ENCODE measurements at places on chromosomes 2 and 18. TPM values are rescaled to one million over a fixed set of nuclear protein-coding genes. Genes with fewer than 3 reads are reported as not detected.

GRCh38 chr2:88517759-88518201 lies 65.3 kb upstream of the FOXI3 start:
- no peaks in the 10 kb centered on the region for H3K36me3 ChIP-seq
- H3K27me3 ChIP-seq, result peaks cover 2% of the 10 kb centered on the region
- no peak for DNase-seq
- no peak overlapping the region for H3K27ac ChIP-seq

GRCh38 chr2:42659609-42660008 lies 91.2 kb downstream of the MTA3 start:
- H3K4me1 ChIP-seq, result no peaks in the 10 kb centered on the region
- no peaks in the 10 kb centered on the region for H3K27me3 ChIP-seq
- DNase-seq, result no peak
- H3K27ac ChIP-seq, result no peak overlapping the region
- peaks cover 64% of the 10 kb centered on the region for H3K36me3 ChIP-seq
- H3K4me3 ChIP-seq, result no peak overlapping the region

GRCh38 chr2:183946193-183946592 lies 652.1 kb upstream of the ZNF804A start:
- no peak overlapping the region for H3K27ac ChIP-seq
- no peak overlapping the region for H3K4me3 ChIP-seq
- H3K27me3 ChIP-seq, result no peaks in the 10 kb centered on the region
- no peak for DNase-seq
- no peaks in the 10 kb centered on the region for H3K4me1 ChIP-seq

Gene SLC9A4
- not detected for total RNA-seq

DNA sequence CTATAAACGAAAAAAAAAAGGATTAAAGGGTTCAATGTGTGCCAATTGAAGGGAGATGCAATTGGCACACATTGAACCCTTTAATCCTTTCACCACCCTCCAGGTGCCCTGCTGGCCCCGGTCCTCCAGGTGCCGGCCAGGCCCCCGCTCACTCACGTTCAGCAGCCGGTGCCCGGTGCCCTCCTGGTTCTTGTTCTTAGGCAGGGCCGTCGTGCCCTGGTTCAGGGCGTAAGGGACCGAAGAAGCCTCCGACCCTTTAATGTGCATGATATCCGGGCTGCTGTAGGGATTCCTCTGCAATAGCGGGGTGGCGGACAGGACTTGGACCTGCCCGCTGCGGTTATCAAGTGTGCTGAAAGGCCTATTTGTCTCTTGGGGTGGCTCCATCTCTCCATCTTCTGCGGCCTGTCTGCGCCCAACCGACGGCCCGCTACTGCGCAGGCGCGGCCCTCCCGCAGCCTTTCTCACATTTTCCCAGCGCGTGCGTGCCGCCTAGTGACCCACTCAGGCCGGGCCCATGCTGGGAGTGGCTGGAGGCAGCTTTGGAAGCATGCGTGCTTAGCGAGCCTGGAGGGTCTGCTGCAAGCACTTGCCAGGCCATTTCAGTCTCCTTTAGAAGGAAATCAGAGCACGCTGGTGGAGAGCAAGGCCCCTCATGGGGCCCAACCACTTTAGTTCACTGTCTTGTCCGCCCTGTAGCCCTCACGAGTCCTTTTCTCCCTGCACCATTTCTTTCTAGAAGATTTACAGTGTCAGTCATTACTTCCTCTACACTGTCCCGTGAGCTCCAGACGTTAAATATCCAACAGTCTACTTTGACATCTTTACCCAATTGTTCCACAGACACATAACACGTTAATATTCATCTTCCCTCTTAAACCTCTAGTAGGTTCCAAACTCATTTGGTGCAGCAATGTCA lies 24.3 kb downstream of the TMEM237 start:
- no peaks in the 10 kb centered on the region for H3K27me3 ChIP-seq
- 0 out of 2 replicates have a peak, but pooled peaks cover 4% of the 10 kb centered on the region for H3K36me3 ChIP-seq
- H3K4me1 ChIP-seq, result no peaks in the 10 kb centered on the region
- DNase-seq, result peak; percentile 56

- H3K4me1 ChIP-seq, result peaks cover 3% of the 10 kb centered on the region
- no peaks in the 10 kb centered on the region for H3K27me3 ChIP-seq
- no peak overlapping the region for H3K27ac ChIP-seq
- no peak for DNase-seq
Observed at GRCh38 chr2:7860693-7861092, 821.2 kb upstream of the ID2 start.

DNA sequence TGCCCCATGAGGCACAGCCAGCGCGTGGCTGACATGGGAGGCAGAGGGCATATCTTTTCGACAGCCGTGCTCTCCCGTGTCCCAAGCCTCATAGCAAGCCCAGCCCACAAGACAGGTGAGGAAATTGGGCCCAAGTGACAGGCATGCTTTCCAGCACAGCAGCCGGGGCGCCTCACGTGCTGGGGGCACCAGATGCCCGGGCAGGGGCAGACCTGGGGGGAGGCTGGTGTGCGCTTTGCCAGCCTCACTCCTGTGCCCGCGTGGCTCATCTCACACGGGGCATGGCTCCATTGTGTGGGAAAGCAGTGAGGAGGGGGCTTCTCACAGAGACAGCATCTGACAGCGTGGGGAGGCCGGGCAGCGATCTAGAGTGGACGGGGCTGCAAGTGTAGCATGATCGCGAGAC lies 93.2 kb downstream of the USP40 start:
- H3K27ac ChIP-seq, result no peak overlapping the region
- no peaks in the 10 kb centered on the region for H3K4me1 ChIP-seq
- H3K4me3 ChIP-seq, result no peak overlapping the region
- no peaks in the 10 kb centered on the region for H3K27me3 ChIP-seq

DNA sequence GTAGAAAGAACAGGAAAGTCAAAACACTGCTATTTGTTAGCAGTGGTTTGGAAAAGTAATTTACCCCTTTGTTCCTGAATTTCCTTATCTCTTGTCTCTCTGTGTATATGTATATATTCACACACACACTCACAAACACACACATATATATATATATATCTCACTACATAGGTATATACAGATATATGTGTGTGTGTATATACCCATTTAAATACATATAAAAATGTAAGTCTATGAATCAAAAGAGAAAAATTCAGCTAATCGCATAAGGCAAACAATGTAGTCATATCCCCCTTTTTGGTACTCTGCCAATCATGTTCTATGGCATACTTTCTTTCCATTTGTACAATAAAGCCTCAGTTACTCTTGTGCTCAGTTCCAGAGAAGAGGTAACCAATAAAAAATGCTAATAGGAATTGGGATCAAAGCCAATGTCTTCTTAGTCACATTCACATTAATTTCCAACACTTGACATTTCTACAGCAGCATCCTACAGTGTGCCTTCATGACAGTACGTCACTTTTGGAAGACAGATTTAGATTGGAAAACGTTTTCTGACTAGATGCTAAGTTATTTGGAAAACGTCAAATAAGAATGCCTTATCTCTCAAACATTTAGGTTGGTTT lies 94.6 kb downstream of the MC4R start:
- H3K27me3 ChIP-seq, result no peaks in the 10 kb centered on the region
- H3K4me3 ChIP-seq, result no peak overlapping the region
- no peaks in the 10 kb centered on the region for H3K4me1 ChIP-seq
- peaks cover 4% of the 10 kb centered on the region for H3K36me3 ChIP-seq
- no peak overlapping the region for H3K27ac ChIP-seq
- DNase-seq, result no peak

Gene KLHL14
- 1.0 TPM for total RNA-seq

Gene CHRNA1
- not detected for total RNA-seq

DNA sequence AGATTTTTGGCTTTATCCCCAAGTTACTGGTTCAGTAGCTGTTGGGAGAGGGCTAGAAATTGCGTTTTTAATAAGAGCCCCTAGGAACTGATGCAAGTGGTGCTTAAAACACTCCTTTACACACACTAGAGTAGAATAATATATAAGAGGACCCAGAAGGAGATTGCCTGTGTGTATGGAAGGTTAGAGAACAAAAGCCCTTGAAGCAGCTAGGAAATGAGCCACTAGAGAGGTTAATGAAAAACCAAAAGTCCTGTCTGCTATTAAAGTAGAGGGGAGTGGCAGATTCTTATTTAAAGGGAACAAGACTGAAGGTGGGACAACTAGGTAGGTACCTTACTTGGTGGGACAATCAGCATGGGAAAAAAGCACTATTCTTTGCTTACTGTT lies 14.4 kb upstream of the SLC39A10 start:
- H3K27me3 ChIP-seq, result no peaks in the 10 kb centered on the region
- peaks cover 10% of the 10 kb centered on the region for H3K4me1 ChIP-seq
- no peak overlapping the region for H3K4me3 ChIP-seq
- DNase-seq, result no peak
- H3K27ac ChIP-seq, result no peak overlapping the region
- no peaks in the 10 kb centered on the region for H3K36me3 ChIP-seq

- H3K27me3 ChIP-seq, result peaks cover 8% of the 10 kb centered on the region
- peaks cover 11% of the 10 kb centered on the region for H3K36me3 ChIP-seq
Observed at GRCh38 chr2:221569871-221570270, 2.2 kb downstream of the EPHA4 start.

Gene SOCS6
- 24.5 TPM for total RNA-seq

GRCh38 chr2:154697418-154698252 lies 860 bp upstream of the KCNJ3 start:
- no peaks in the 10 kb centered on the region for H3K27me3 ChIP-seq
- DNase-seq, result peak; percentile 62
- peak overlapping the region; percentile 73 for H3K4me3 ChIP-seq
- no peak overlapping the region for H3K27ac ChIP-seq
- no peaks in the 10 kb centered on the region for H3K4me1 ChIP-seq

GRCh38 chr2:141704541-141704940 lies 426.3 kb downstream of the LRP1B start:
- H3K4me1 ChIP-seq, result 0 out of 2 replicates have a peak, but pooled peaks cover 3% of the 10 kb centered on the region
- no peak for DNase-seq
- H3K36me3 ChIP-seq, result no peaks in the 10 kb centered on the region
- H3K27ac ChIP-seq, result no peak overlapping the region

- H3K4me3 ChIP-seq, result no peak overlapping the region
- H3K36me3 ChIP-seq, result no peaks in the 10 kb centered on the region
Observed at GRCh38 chr18:36693931-36694620, 134.7 kb downstream of the TPGS2 start.

Gene FBXO15
- 0.48 TPM for total RNA-seq

GRCh38 chr18:42850174-42851083 lies 265.1 kb downstream of the RIT2 start:
- DNase-seq, result no peak
- H3K36me3 ChIP-seq, result no peaks in the 10 kb centered on the region
- H3K4me3 ChIP-seq, result no peak overlapping the region
- no peak overlapping the region for H3K27ac ChIP-seq

Gene XDH
- 1.6 TPM for total RNA-seq

- no peaks in the 10 kb centered on the region for H3K36me3 ChIP-seq
- H3K27me3 ChIP-seq, result peaks cover 4% of the 10 kb centered on the region
- no peak overlapping the region for H3K27ac ChIP-seq
- peak; percentile 41 for DNase-seq
- H3K4me1 ChIP-seq, result no peaks in the 10 kb centered on the region
Observed at GRCh38 chr2:174485788-174486562, 854 bp downstream of the GPR155 start.

DNA sequence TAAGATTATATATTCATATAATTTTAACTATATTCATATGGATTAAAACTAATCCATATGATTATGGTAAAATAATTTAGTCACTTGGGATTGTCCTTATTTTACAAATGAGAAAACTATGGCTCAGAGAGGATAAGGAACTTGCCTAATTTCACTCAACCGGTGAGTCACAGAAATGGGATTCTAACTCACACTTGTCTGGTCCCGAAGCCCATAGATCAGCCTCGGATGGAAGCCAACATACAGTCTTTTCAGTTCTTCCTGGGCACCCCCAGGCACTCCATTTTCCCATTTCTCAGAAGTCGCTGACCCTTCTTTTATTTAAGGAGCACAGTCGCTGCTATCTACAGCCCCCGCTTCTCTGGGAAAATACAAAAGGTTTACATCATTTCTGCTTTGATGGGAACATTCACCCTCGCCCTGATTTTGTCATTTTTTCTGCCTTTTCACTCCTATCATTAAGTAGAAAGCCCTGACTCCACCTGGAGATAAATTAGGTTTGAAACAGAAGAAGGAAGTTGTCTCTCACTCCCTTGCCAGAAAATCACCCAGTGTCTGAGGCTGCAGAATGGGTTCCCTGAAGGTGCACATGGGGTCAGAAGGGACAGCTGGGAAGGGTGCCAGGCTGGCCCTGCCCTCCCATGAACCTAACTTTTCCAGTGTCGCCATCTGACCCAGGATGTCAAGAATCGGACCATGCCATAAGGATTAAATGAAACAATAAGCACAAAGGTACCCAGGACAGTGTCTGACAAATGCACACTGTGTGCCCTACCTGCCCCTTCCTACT lies 36.6 kb downstream of the CYP1B1 start:
- H3K27me3 ChIP-seq, result peaks cover 3% of the 10 kb centered on the region
- H3K36me3 ChIP-seq, result no peaks in the 10 kb centered on the region
- no peak overlapping the region for H3K27ac ChIP-seq
- H3K4me1 ChIP-seq, result no peaks in the 10 kb centered on the region
- DNase-seq, result no peak

DNA sequence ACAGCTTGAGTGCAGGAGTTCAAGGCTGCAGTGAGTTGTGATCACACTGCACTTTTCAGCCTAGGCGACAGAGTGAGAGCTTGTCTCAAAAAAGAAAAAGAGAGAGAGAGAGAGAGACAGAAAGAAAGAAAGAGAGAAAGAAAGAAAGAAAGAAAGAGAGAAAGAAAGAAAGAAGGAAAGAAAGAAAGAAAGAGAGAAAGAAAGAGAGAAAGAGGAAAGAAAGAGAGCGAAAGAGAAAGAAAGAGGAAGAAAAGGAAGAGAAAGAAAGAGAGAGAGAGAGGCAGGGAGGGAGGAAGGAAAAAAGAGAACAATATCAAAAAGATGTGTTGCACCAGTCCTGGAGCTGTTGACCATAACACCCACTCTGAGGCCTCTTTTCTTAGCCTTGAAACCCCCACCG lies 89.8 kb upstream of the MBOAT2 start:
- no peaks in the 10 kb centered on the region for H3K36me3 ChIP-seq
- no peak overlapping the region for H3K4me3 ChIP-seq
- no peaks in the 10 kb centered on the region for H3K27me3 ChIP-seq
- no peak for DNase-seq
- H3K4me1 ChIP-seq, result no peaks in the 10 kb centered on the region

DNA sequence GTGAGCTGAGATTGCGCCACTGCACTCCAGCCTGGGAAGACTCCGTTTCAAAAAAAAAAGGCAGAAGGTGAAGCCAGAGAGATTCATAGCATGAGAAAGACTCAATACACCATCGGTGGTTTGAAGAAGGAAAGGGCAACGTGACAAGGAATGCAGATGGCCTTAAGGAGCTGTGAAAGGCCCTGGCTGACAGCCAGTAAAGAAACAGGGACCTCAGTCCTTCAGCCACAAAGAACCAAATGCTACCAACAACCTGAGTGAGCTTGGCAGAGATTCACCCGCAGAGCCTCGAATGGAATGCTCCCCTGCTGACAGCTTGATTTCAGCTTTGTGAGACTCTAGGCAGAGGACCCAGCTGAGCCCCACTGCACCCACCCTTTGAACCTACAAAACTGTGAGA lies 154.9 kb upstream of the NDUFV2 start:
- no peaks in the 10 kb centered on the region for H3K27me3 ChIP-seq
- no peak for DNase-seq
- peaks cover 3% of the 10 kb centered on the region for H3K36me3 ChIP-seq
- 0 out of 3 replicates have a peak overlapping the region, but pooled peaks have one; percentile 33 for H3K4me3 ChIP-seq

Gene DHRS9
- not detected for total RNA-seq

Gene SAG
- total RNA-seq, result not detected

- H3K27ac ChIP-seq, result no peak overlapping the region
- no peak overlapping the region for H3K4me3 ChIP-seq
- DNase-seq, result no peak
- H3K36me3 ChIP-seq, result peaks cover 1% of the 10 kb centered on the region
- H3K4me1 ChIP-seq, result peaks cover 5% of the 10 kb centered on the region
Observed at GRCh38 chr2:168626647-168627046, 170.6 kb downstream of the CERS6 start.

- no peak for DNase-seq
- no peak overlapping the region for H3K27ac ChIP-seq
- no peaks in the 10 kb centered on the region for H3K36me3 ChIP-seq
- H3K4me1 ChIP-seq, result no peaks in the 10 kb centered on the region
- no peaks in the 10 kb centered on the region for H3K27me3 ChIP-seq
Observed at GRCh38 chr2:174094542-174094941, 129.4 kb upstream of the SP3 start.
